Stimulated activated CD8-positive, alpha-beta memory T cell treated with anti-CD3 and anti-CD28 coated beads, Interleukin-15, amount 100 ng/mL, for 1 hour (primary cell): ENCODE measurements at places on chromosomes 1 and 21.

GRCh38 chr1:7587108-7587772 is 183.9 kb upstream of the VAMP3 start:
- no peak for DNase-seq

DNA sequence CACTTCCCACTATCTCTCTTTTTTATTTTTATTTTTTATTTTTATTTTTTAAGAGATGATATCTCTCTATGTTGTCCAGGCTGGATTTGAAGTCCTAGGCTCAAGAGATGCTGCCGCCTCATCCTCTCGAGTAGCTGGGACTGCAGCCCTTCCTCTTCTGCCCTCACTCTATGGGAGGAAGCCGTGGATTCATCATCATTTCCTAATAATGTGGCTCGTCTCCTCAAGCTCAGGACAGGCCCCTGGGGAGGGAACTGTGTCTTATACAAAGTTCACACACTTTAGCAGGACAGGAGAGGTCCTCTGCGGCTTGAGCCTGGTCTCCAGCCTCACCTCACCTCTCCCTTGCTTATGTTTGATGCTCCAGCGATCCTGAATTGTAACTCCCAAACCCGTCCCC is 16.5 kb upstream of the IFFO2 start:
- no peak for DNase-seq

GRCh38 chr1:47865881-47866535 is 131.2 kb downstream of the TRABD2B start:
- DNase-seq, result no peak

- no peak for DNase-seq
These were observed 559.3 kb upstream of the USP24 start for GRCh38 chr1:55774446-55774845.

- no peak for DNase-seq
These were observed 10.9 kb downstream of the SMAP2 start for GRCh38 chr1:40384413-40384762.

- no peak for DNase-seq
These were observed 54.5 kb upstream of the RAP1A start for GRCh38 chr1:111565079-111565478.

GRCh38 chr1:85093644-85094043 is 45.3 kb upstream of the MCOLN3 start:
- no peak for DNase-seq

GRCh38 chr1:31399976-31400375 is 13.0 kb upstream of the SERINC2 start:
- no peak for DNase-seq

- no peak for DNase-seq
These were observed 16.2 kb downstream of the BTBD8 start for GRCh38 chr1:92096317-92096716.

DNA sequence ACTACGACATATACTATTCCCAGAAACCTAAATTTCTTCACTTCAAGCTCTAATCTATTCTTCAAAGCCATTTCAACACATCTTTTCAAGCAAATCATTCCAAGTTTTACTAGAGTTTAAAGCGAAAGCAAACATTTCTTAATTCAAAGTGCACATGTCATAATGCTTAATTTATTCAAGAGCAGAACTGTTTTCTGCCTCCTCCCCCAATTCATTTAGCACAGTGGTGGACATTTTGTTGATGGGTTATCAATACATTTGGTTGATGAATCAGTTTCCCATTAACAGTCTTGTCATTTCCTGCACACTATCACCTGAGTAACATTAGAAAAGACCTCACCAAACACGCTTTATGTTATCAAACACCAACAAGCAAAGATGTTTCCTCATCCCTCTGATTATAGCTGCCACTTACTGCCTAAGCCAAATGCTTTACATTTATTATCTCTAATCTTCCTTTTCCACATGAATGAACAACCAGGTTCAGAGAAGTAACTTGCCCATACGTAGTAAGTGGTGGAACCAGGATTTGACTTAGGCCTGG is 2.0 kb downstream of the SRSF4 start:
- DNase-seq, result no peak

DNA sequence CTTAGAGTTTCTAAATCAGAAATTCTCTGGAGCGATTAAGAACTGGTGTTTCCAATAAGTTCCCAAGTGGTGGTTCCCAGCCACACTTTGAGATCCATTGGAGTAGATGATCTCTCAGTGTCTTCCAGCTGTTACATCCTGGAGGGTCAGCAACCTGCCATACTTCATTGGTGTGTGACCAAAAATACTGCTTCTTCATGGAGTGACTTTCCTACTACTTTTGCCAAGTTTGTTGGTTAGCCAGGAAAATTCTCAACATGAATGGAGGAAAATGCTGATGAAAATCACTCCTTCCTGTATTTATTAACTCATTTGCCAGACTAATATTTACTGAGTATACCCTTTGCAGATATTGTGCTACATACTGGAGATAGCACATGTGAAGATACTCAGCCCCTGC is 186.1 kb downstream of the FGGY start:
- DNase-seq, result no peak

- no peak for DNase-seq
These were observed 86.3 kb upstream of the ARTN start for GRCh38 chr1:43847290-43847689.

- no peak for DNase-seq
These were observed 15.1 kb upstream of the PCP4 start for GRCh38 chr21:39852021-39852721.

DNA sequence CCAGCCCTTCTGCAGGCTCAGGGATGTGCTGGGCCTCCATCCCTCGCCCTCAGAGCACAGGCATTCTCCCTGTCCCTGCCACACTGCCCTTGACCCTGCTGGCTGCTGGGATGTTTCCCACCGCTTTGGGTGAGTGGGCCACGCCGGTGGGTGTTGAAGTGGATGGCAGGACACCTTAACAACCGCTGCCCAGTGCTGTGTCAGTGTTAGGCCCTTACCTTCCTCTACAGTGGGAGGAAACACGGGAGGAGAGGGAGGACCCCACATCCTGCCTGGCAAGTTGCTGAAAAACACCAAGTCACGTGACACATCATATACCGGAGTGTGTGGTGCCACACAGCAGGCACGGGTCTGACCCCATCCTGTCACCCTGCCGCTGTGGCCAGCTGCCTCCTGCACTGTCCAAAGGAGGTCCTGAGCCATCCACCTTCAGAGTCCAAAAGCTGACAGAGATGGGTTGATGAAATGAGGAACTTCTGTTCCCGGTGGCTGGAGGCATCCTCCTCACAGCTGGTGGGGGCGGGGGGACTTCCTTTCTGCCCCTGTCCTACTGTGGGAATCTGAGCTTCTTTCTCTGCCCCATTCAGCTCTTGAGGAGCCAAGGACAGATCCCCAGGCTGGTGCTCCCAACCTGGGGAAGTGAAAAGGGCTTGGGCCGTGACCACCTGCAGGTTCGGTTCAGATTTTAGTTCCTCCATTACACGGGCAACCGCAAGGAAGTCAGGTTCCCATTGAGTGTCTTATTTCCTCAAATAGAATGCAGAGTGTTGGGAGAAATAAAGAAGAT is 3.2 kb upstream of the THEMIS2 start:
- peak; percentile 38 for DNase-seq

DNA sequence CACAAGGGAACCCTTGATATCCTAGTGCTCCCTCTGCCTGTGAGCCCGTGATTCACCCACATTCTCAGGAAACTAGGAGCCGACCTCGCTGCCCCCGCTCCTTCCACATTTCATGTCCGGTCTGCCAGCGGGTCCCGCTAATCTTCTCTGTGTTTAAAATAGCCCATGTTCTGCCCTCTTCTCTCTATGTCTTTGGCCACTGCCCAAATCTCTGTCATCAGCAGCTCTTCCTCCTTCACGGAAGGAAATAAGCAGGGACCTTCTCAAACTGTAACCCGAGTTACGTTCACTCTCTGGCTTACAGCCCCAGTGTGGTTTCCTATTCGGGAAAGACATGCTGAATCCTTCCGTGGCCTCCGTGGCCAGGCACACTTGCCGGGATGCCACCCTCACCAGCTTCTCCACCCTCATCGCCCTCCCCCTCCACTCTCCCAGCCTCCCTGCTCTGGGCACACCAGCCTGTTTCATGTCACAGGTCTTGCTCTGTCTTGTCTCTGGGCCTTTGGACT is 21.1 kb upstream of the UBXN10 start:
- DNase-seq, result no peak

- DNase-seq, result no peak
These were observed 12.4 kb downstream of the ADAR start for GRCh38 chr1:154595621-154596020.

DNA sequence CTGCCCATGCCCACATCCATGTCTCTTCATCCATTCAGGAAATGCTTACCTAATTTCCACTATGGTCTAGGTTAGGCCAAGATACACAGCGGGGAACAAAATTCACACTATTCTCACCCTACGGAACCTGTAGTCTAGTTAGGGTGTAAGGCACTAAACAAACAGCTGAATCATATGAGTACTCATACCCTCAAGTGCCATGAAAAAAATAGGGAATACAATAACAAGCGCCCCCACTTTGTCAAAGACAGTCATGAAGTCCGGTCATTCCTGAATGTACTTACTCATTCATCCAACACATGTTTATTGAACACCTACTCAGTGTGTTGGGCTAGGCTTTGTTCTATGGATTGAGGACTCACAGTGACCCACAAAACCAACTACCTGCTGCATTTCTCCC is 6.2 kb upstream of the FYB2 start:
- no peak for DNase-seq

DNA sequence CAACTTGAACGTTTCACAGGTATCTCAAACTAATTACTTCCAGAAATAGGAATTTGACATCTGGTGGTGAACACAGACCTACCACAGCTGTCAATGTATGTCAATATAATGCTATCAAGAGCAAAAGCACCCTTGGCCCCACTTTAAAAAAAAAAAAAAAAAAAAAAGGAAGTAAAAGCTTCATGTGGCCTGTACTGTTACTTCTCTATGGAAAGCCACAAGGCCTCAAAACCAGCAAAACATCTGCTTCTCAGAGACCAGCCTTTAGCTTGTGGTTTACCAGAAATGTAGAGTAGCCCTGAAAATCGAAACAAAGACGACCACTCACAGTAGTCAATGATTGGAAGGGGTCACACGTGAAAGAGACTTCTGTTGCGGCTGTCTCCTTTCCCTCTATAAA is 109.6 kb downstream of the SLC45A1 start:
- DNase-seq, result no peak

- no peak for DNase-seq
These were observed 7.5 kb downstream of the DENND4B start for GRCh38 chr1:153938996-153939395.

DNA sequence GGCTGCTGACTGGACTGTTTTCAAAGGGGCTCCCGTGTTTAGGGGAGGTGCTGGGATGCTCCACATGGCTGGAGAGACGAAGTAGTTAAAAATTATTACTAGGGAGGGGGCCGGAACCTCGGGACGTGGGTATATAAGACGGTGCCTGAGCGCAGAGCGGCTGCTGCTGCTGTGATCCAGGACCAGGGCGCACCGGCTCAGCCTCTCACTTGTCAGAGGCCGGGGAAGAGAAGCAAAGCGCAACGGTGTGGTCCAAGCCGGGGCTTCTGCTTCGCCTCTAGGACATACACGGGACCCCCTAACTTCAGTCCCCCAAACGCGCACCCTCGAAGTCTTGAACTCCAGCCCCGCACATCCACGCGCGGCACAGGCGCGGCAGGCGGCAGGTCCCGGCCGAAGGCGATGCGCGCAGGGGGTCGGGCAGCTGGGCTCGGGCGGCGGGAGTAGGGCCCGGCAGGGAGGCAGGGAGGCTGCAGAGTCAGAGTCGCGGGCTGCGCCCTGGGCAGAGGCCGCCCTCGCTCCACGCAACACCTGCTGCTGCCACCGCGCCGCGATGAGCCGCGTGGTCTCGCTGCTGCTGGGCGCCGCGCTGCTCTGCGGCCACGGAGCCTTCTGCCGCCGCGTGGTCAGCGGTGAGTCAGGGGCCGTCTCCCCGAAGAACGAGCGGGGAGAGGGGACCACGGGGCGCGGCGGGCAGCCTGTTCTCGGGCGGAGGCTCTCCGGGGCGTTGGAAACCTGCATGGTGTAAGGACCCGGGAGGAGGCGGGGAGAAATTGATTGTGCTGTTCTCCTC is at the start of gene CHODL:
Gene CHODL, plus strand, starts transcription at position 163 of the 793 bp plus-strand sequence. Its CDS starts 391 bp downstream, at position 554.
- DNase-seq, result no peak

DNA sequence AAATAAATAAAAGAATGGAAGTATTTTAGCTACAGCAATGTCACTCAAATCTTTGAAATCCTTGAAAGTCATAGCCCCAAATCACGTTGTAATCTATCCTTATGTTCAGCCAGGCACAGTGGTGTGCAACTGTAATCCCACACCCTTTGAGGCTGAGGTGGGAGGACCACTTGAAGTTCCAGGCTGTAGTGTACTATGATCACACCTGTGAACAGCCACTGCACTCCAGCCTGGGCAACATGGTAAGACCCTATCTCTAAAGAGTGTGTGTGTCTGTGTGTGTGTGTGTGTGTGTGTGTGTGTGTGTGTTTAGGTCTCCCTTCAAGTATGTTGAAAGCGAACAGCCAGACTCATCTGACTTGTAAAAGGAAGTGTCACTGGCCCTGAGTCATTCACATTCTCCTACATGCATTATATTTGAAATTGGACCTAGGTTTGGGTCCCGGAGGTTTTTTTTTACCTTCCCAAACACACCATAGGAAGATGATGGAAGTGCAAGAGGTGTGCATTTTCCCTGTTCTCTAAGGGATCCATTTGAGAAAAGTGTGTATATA is 50.1 kb downstream of the ZNF281 start:
- DNase-seq, result no peak

- DNase-seq, result no peak
These were observed 969 bp downstream of the ACAP3 start for GRCh38 chr1:1306661-1307260.

- DNase-seq, result no peak
These were observed 24.2 kb downstream of the SLC19A2 start for GRCh38 chr1:169461390-169462000.

- no peak for DNase-seq
These were observed 9.2 kb downstream of the PIGM start for GRCh38 chr1:160022330-160023310.

DNA sequence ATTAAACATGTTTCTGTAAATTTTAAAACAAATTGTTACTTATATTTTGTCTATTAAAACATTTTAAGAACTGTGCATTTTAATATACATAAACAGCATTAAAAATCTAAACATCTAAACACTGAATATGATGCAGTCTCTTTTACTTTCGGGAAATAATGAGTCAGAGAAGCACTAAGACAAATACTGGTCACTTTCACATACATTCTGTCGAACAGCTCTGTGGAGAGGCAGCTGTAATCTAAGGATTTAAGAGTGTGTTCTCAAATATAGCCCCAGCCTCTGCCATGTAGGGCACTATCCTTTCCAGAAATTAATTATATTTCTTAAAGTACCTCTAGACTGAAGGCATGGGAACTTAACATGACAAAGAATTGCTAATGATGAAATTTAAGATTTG is 89.6 kb upstream of the PTGFR start:
- no peak for DNase-seq

- DNase-seq, result no peak
These were observed 26.3 kb upstream of the PTGFR start for GRCh38 chr1:78464449-78464891.

GRCh38 chr1:231093156-231093922 is 53.3 kb upstream of the FAM89A start:
- DNase-seq, result no peak
